CD4-positive, alpha-beta T cell treated with Interleukin-4 for 1 hour (primary cell): ENCODE measurements at places on chromosomes 16 and 17.

DNA sequence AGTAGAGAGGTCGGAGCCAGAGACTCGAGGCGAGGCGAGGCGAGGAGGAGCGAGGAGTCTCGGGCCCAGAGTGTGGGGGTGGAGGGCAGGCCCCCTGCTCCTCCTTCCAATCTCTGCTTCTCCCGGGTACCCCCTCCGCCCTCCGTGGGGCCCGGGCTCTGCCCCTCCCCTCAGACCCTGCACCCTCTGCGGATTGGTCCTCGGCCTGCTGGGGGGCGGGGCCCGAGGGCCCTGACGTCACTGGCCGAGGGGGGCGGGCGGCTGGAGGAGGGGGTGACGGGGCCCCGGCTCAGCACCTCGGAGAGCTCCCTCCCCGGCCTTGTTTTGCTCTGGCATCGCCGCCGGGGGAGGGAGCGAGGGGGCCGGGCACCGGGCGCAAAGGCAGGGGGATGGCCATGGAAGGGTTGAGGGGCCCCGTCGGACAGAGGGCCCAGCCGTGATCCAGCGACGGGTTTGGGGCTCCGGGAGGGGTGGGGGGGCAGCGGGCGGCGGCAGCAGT lies at the start of gene RUNDC3A:
Gene RUNDC3A (plus strand): TSS at position 282 of the 499 bp plus-strand sequence. CDS start 232 bp downstream, outside the sequence.
- peak; percentile 86 for DNase-seq

GRCh38 chr16:17386229-17386628 lies 84.5 kb downstream of the XYLT1 start:
- no peak for DNase-seq

DNA sequence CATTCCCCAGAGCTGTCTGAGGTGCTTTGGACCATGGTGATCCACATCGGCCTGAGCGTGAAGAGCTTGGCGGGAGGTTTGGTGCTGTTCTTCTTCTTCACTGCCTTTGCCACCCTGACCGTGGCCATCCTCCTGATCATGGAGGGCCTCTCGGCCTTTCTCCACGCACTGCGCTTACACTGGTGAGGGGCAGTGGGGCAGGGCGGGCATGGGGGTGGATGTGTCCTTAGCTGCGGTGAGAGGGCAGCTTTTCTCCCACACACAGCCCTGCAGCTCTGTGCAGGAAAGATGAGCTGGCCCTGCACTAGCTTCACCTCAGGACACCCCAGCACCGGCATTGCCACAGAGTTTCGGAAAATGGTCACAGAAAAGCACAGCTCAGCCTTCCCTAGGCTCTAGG lies 21.8 kb upstream of the NAGLU start:
- no peak for DNase-seq

- DNase-seq, result no peak
Observed at GRCh38 chr16:12907670-12908233, 6.4 kb downstream of the SHISA9 start.

- DNase-seq, result no peak
Observed at GRCh38 chr17:51355441-51356410, 95.4 kb downstream of the UTP18 start.

DNA sequence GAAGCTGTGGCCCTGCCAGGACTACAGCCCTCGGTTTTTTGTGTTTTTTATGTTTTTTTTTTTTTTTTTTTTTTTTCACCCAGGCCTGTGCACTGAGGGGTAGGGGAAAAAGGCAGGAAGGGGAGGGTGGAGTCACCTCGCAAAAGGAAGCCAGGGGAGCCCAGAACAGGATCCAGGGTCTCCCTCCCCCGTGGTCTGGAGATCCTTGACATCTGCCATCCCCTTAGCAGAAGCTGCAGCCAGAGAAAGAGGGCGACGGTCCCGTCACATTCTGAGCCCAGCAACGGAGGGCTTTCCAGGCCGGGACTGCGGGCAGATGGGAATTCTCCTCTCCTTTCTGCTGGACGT lies 29.1 kb upstream of the PHOSPHO1 start:
- no peak for DNase-seq

DNA sequence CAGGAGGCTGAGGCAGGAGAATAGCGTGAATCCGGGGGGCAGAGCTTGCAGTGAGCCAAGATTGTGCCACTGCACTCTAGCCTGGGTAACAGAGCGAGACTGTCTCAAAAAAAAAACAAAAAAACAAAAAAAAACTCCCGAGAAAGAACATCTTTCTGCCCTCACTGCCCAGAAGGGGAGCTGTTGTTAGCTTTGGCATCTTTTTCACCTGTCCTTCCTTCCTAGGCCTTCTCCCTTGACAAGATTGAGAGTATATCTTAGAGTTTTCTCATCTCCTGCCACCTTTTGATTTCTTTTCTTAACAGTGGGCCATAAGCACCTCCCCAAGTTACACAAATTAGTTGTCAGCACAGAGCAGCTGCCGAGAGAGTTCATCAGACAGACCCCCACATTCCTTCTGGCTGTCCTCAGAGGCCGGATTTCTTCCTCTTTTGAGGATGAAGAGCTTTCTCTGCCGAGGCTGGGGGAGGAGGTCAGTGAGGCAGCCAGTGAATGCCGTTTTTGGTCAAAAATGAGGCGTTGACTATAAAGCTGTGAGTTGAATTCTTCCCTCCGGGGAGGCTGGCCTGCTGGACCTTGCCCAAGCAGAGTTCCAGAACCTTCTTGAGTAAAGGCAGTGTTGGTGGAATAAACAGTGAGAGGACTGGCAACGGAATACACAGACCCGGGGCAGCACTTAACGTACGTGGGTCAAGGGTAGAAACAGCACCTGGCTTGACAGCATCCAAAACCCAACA lies 127.0 kb downstream of the ABCC6 start:
- no peak for DNase-seq

DNA sequence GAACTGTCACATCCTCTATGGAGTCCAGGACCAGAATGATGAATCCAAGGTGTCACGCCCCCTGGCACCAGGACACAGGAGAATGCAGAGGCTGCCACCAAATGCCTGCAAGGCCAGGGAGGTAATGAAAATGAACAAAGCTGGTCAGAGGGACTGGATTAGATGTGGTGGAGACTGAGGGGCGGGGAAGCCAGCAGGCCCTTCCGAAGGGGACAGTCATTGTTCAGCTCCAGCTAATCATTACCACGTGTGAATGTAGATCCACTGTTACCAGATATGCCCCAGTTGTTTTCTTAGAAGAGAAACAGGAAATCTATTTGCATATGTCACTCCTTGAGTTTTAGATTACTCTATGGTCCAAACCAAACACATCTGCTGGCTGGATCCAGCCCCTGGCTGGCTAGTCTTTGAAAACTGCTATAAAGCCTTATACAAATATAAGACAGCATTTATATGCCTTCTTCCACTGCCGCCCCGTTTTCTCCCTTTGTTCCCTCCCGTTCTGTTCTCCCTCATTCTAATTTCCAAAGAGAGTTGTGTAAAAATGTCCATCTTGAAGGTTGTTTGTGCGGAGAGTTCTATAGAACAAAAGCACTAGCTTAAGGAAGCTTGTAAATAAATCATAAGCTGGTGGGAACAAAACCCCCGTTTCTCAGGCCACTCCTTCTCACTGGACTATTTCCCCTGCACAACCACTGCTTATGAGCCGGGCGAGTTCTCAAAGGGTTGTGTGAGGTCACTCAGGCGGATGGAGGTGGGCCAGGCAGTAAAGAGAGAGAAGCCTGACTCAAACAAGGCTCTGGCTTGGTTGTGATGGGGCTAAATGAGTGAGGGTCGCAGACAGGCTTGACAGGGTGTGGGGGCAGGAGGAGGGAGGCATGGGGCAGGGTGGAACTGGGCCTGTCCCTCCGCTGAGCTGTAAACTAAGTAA lies 14.2 kb downstream of the CRYM start:
- DNase-seq, result no peak

DNA sequence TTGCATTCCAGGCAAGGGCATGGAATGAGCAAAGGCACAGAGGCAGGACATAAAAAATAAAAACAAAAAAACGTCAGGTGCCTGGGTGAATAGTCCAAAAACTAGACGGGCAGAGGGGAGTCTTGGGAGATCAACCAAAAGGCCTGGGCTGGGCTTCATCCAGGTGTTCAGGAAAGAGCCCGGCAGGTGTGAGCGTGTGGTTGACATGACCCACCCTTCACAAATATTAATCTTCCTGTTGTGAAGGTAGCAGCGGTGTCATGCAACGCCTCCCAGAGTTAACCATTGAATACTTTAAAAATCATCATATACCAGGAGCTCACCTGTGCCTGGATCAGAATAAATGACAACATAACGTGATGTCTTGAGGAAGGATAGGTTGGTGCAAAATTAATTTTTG lies 90.6 kb downstream of the USP22 start:
- DNase-seq, result no peak

DNA sequence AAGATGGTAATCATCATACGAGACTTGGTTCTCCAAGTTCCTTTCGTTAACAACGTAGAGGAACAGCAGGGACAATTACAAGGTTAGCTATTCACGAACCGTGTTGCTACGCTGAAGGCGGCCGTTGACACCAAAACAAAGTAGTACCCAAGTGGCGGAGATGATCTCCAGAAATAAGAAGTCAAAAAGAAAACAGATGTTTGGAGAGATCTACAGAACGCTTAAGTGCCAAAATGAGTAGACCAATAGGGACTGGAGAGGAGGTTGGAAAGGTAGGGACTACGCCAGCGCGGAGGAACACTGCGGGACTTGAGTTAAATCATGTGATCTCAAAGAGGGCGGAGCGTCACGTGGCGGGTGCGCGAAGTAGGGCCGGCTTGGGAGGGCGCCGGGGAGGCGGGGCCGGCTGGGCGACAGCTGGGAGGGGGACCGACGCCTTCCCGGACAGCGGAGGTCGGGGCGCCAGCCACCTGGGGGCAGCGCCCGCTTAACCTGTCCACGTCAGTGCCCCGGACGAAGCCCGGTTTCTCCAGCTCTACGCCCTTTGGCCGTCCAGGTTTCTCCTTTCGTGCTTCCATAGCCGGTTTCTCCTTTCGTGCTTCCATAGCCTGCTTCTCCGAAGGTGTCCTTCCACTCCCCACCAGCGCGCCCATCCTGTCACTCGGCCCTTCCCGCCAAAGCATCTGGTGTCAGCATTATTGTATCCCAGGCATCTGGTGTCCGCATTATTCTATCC lies 636 bp upstream of the GABARAP start:
- DNase-seq, result peak; percentile 94

- DNase-seq, result no peak
Observed at GRCh38 chr16:73019457-73020362, 28.2 kb downstream of the ZFHX3 start.

DNA sequence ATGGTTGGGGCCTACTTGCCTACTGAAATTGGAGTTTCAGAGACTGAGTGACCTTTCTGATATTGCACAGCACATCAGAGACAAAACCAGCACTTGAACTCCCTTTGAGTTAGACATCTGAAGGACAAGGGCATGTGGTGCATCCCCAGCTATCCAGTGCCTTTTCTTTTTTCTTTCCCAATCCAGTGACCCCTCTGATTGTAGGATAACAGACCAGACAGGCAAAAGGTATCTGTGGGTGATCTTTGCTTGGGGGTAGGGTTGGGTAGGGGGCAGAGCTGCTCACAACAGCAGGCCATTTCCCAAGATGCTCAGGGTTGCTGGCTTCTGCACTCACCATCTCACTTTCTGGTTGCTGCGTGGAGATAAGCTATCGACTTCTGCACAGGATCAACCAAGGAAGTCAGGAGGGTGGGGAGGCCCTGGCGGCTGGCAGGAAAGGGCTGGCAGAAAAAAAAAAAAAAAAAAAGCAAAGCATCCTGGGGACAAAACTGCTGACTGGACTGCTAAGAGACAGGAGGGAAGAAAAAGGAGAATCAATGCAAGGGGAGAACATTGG lies 42.2 kb downstream of the HOXB1 start:
- DNase-seq, result no peak

DNA sequence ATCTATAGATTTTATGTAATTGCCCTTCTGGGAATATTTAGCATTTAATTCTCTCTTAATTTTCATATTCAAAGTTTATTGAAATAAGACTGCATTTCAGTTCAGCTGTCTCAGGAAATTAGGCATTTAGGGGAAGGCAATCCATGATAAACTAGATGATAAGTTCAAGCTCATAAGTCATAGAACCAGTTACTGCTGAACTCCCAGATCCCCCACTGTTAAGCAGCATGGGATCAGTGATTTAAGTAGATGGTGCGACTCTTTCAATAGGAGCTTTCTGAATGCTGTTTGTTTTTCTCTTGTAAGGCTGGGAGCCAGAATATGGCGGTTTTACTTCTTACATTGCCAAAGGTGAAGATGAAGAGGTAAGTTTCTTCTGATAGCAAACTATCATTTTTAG lies 23.8 kb downstream of the OGFOD1 start:
- DNase-seq, result no peak

- DNase-seq, result no peak
Observed at GRCh38 chr16:19817875-19818274, 66.8 kb downstream of the GPRC5B start.

DNA sequence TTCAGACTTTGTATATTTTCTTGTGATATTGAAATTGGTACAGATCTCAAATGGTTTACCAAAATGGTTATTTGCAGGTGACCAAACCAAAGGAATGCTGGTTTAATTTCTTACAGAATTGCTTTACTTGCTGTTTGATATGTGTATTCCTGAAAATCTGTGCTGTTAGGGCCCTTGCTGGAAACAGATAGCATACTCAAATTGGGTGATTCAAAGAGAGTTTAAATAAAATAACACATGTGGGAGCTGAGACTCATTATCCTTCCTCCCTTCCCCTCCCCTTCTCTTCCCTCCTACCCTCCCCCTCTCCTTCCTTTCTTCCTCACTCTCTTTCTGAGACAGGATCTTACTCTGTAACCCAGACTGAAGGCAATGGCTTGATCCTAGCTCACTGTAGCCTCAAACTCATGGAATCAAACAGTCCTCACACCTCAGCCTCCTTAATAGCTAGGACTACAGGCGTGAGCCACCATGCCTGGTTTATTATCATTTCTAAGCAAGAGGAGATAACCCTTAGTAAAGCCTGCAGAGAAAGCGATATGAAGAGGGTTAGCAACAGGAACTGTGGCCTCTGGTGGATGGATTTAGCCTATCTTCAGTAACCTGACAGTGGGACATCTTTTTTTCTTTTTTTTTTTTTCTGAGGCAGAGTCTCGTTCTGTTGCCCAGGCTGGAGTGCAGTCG lies 141.9 kb downstream of the BCAS3 start:
- DNase-seq, result no peak

GRCh38 chr17:339193-340061 lies 13.2 kb downstream of the RPH3AL start:
- DNase-seq, result no peak

DNA sequence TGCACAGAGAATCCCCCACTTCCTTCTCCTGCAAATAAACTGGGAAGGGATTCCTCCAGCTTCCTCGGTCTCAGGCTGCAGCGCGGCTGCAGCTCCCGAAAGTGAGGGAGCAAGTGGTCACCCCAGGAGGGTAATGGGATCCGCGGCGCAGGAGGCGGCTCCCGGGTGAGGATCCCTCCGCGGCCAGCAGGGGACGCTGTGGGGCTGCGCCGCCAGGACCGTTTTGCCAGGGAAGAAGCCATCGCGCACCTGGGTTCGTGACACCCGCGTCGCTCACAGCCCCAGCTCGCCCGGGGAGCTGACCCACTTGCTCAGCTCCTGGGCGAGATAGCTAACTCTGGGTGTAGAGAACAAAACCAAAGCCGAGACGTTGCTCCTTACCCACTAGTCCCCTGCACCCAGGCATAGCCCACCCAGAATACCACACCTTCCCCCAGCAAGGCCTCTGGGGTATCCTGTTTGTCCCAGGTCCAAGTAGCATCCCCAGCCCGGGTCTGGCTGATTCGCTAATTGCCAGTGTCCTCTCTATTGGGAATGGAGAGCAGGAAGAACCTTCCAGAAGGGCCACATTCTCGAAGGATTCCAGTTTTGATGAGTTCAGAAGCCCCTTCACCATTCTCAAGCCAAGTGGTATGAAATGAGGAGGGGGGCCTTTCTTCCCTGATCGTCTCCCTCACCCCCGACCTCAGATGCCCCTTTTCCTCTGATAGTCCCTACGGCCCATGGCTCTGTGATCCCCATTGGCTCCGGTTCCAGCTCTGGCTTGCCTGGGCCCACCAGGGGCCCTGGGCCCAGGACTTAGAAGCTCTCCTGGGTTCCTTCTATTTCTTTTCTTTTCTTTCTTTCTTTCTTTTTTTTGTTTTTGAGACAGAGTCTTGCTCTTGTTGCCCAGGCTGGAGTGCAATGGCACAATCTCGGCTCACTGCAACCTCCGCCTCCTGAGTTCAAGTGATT lies 14.1 kb downstream of the CYGB start:
- peak; percentile 82 for DNase-seq
